NCI-H2171 treated with DMSO at 0.1 percent for 48 hours (cell line): ENCODE measurements at places on chromosomes 1 and 21.

- peak; percentile 61 for DNase-seq
Measured at GRCh38 chr1:219790834-219791615, 137.3 kb downstream of the SLC30A10 start.

DNA sequence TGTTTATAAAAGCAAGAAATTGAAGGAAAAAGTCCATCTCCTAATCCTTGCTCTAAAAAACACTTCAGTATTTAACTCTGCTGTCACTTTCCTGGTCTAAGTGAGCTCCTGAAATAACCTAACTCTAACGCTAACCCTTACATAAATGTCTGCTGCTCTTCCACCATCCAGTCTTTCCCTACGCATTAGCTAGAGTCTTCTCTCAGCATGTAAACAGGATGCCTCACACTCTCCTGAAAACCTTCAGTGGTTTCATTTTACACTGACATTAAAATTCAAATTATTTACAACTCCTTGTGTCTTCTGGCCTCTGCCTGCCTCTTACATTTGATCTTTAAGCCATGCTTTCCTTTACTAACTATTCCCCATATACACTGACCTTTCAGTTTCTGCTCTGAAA is 697.6 kb upstream of the CXADR start:
- no peak for DNase-seq

- DNase-seq, result no peak
Measured at GRCh38 chr1:32465578-32465933, 684 bp downstream of the ZBTB8B start.

GRCh38 chr1:53090227-53091147 is 28.5 kb downstream of the PODN start:
- DNase-seq, result no peak

GRCh38 chr1:54080598-54081049 is 27.2 kb downstream of the TCEANC2 start:
- no peak for DNase-seq

DNA sequence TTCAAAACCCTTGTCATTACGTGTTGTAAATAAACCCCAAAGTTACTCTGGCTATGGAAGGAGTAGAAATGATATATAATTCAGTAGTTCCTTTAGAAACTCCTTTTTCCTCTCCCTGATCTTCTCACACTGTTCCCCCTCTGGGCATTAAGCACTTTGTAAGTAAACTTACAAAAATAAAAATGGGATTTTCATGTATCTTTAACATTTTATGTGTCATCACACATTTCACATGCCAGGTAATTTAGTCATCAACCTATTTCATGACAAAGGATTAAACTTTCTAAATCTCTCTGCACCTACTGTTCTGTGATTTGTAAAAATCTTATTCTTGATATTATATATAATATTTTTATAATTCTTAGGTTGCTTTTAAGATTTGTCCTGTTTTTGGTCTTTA is 176.9 kb downstream of the NEK7 start:
- no peak for DNase-seq

GRCh38 chr1:150366416-150367296 is 2.7 kb downstream of the RPRD2 start:
- DNase-seq, result peak; percentile 13

- DNase-seq, result no peak
Measured at GRCh38 chr1:217274927-217275654, 355.8 kb downstream of the GPATCH2 start.

- DNase-seq, result no peak
Measured at GRCh38 chr1:61993331-61993961, 201.2 kb upstream of the L1TD1 start.

DNA sequence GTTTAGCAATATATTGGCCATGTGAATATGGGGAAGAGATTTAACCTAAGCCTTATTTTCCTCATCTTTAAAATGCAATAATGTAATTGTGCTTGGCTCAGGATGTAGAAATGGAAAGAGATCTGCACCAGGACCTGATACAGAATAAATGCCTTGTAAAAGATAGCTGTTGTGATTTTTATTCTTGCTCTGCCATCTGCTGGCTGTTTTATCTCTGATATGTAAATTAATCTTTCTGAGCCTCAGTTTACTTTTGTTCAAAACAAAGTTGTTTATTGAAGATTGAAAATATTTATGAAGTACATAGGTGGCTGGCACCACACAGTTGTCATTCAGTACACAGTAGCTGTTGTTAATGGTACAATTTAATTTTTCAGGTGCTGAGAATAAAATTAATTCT is 21.9 kb downstream of the ZYG11B start:
- no peak for DNase-seq

GRCh38 chr1:246753670-246754535 is 29.7 kb downstream of the SCCPDH start:
- peak; percentile 61 for DNase-seq

DNA sequence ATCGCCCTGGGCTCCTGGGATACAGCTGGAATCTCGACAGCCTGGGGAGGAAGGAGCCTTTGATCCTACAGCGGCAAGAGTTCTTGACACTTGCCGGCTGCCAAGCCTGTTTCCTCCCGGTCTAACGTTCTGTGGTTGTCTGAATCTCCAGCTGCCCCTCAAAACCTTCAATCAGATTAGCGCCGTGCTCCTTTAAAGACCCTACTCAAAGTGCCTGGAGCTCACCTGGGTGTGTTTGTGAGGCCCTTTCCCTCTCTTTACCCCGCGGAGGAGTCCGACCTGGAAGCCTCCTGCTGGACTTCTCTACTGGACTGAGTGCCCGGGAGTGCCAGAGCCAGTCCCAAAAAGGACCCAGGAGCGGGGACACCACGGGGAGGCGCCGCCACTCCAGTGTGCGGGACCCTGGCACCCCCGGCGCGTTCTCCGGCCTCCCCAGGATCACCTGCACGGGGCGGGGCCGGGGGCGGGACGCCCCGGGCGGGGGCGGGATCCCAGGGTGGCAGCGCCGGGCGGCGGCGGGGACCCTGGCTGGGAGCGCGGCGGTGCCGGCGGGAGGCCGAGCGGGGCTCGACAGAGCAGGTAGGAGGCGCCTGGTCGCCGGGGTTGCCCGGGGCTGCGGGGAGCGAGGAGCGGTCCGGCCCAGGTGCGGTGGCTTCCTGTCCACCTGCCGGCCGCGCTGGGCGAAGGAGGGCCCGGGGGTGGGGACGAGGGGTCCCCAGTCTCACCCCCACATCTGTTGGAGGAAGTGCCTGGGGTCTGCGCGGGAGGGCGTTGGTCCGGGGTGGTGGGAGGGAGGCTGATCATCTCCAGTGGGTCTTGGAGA is at the start of gene NCMAP:
Gene NCMAP (plus strand): TSS at position 497 of the 823 bp plus-strand sequence. CDS start 39,344 bp downstream, outside the sequence.
- peak; percentile 10 for DNase-seq

DNA sequence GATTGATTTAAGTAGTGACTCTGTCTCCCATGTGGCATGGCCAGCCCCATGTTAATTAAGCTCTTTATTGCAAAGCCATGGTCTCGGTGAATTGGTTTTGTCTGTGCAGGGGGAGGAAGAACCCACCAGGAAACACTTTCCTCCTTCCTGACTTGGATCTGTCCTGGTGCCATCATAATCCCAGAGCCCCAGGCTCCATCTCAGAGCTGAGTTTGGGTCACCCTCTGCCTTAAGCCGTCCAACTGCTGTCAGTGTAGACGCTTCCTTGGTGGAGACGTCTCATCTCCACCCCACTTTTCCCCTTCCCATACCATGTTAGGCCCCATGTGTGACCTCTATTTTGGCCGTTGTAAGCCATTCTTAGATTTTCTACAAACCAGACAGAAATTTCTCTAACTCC is 36.0 kb upstream of the COL6A2 start:
- no peak for DNase-seq

GRCh38 chr21:46111193-46111571 is 13.3 kb downstream of the COL6A2 start:
- DNase-seq, result no peak

GRCh38 chr1:196461521-196461920 is 146.7 kb downstream of the KCNT2 start:
- no peak for DNase-seq

DNA sequence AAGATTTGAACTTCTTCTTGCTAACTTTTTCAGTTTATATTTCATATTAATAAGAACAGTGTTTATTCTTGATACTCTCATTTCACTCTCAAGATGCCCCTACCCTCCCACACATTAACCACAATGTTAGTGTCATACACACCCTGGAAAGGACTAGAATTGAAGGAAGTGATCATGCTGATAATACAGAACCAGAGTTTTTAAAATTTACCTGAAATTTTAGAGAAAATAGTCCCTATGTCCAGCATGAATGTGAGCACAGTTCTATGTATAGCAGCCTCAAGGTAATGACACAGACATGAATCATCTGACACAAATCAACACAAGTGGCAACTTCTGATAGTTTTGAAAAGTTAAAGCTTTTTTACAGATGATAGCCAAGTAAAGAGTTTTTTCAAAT is 26.0 kb downstream of the RGS1 start:
- DNase-seq, result no peak

DNA sequence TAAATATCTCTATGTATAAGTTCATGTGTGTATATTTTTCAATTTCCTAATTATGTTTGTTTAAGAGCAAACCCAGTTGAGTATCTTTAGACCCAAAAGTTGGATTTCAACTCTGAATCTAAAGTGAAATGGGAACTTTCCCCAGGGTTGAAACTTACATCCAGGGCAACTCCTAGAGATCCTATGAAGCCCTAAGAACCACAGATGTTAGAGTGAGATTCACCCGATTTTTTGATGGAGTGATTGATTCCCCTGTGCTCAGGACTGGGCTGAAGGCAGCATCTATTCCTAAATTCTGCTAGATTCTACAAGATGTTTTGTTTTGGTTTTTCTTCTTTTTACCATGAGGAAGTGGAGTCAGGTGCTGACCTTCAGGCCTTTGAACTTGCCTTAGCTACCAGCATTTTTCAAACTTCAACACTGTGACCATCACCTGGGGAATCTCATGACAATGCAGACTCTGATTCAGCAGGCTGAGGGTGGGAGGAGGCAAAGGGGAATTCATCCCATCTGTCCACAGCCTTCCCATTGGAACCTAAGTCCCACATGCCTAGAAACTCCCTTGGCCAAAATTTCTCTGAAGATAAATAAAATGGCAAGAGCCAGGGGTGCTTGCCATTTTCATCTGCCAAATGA is 145.5 kb downstream of the ETS2 start:
- DNase-seq, result no peak

GRCh38 chr1:8351693-8352470 is 34.0 kb downstream of the SLC45A1 start:
- no peak for DNase-seq

- no peak for DNase-seq
Measured at GRCh38 chr1:95080446-95080845, 7.7 kb upstream of the ALG14 start.

GRCh38 chr1:159229260-159229885 is 24.7 kb downstream of the ACKR1 start:
- DNase-seq, result no peak

DNA sequence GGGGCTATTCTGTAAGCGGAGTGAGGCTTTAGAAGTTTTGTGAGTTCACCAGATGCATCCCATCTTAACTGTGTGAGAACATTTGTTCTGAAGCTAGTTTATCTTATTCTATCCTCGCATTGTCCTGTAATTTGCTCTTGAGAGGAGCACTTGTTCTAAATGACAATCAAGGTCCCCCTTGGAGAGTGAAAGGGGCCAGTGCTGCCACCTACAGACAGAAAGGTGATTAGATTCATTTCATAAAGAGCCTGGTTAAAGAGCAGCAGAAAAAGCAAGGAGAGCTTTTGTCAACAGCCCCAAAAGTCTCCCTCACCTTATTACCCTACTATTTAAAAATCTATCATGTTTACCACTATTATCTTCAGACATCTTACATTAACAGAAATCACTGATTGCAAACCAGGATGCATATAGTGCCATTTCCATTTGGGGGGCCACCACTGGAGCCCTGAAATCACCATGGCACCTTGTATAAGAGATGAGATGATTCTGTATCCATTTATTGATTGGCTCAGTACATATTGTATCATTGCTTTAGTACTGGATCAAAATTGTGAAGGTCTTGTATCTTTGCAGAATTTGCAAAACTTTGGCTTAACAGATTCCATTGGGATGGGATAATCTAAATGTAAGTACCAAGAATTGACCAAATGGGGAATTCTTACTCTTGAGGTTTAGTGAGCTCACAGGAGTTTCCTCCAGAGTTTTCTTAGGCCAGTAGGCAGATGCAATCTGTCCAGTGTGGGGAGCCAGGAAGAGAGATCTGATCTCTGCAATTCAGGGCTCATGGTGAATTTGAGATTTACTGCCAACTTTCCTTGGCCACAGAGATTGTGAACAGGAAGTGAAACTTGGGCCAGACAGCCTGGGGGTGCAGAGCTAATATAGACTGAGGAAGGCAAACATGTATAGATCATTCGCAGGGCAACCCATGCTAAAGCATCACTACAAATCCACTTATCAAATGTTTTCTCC is 64.3 kb upstream of the TRABD2B start:
- DNase-seq, result peak; percentile 41

DNA sequence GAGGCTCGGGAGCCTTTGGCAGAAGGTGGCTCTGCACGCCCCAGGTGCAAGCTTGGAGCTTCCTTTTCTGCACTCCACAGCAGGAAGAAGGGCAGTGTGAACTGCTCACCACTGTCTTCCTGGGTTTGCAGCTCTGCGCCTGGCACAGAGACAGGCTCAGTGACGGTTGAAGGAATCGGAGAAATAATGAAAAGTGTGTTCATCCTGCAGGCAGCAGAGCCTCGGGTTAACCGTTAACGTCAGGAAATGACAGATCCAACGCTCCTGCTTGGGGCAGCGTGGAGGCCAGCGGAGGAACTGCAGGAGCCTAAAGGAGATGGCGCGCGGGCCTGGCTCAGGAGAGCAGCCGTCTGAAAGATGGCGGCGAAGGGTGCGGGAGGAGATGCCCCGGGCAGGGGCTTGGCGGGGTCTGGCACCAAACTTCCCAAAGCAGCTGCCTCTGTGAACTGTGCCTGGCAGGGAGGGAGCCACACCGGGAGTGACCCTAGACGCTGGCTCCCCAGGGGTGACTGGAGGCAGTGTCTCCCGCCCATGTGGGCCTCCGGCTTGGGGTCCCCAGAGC is 10.9 kb upstream of the SAMD11 start:
- no peak for DNase-seq

- DNase-seq, result peak; percentile 31
Measured at GRCh38 chr1:101653482-101653946, 343.2 kb downstream of the OLFM3 start.

- no peak for DNase-seq
Measured at GRCh38 chr1:225258811-225259210, 169.0 kb downstream of the LBR start.

DNA sequence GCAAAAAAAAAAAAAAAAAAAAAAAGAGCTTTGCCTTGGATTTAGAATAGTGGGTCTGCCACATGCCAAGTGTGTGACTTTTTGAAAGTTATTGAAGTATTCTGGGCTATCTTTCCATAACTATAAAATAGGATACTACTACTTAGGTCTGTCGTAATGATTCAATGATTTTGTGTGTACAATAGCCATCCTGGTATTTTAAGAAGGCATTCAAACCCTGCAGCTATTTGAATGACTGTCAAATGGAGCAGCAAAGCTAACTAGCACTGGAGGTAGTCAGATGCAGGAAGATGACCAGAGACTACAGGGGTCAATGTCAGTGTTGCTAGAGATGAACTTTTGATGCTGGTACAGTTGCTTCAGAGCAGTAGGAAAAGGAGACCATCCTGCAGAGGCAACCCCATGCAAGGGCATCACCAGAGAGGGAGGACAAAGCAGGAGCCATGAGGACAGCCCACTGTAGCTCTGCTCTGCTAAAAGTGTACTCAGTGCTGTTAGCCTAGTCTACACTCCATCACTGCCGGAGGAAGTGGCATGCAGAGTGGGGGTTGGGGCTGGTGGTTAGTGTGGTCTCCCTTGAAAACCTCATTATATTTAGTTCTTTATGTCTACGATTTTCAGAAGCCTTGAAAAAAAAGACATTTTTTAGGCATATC is 29.0 kb downstream of the DUSP10 start:
- no peak for DNase-seq

- DNase-seq, result no peak
Measured at GRCh38 chr1:156474966-156475365, 25.6 kb downstream of the MEF2D start.
